NCI-H774 (cell line): ENCODE measurements at places on chromosomes 12 and 14.

- DNase-seq, result no peak
These were observed 125.8 kb downstream of the SLC38A4 start for GRCh38 chr12:46699986-46700385.

DNA sequence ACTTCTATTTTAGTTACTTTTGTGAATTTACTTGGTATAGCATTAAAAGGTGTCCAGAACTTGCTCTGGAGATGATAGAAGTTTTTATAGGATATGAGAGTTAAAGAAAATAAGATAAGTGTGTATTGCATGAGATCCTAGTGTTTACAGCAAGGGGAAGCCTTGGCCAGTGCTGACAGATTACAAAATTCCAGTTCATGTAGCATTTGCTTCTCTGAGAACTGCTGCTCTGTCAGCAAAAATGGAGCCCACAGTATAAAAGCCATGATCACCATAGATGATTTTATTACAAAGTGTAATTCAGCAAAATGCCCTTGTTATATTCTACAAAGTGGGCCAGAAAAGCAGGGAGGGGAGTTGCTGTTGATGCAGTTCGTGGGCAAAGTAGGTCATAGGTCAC, 40.0 kb upstream of the ATF1 start:
- no peak for DNase-seq

DNA sequence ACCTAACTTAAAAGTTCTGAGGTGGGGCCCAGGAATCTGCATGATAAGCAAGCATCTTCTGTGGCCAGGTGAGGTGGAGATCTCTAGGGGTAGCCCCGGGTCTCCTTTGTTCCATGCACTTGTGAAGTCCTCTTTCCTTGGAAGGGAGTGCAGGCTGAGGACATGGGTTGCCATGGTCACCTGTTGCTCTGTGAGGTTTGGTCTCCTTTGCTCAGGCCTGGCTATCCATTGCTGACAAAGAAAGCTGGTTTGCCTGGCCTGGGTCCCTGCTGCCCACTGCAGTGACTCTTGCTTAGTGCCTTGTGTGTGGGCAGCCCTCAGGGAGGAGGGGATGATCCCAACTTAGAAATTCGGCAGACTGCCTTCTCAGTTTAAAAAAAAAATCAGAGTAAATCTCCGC, 11.1 kb downstream of the NRXN3 start:
- no peak for DNase-seq

GRCh38 chr14:22648506-22648905, 4.4 kb upstream of the OR6J1 start:
- no peak for DNase-seq

DNA sequence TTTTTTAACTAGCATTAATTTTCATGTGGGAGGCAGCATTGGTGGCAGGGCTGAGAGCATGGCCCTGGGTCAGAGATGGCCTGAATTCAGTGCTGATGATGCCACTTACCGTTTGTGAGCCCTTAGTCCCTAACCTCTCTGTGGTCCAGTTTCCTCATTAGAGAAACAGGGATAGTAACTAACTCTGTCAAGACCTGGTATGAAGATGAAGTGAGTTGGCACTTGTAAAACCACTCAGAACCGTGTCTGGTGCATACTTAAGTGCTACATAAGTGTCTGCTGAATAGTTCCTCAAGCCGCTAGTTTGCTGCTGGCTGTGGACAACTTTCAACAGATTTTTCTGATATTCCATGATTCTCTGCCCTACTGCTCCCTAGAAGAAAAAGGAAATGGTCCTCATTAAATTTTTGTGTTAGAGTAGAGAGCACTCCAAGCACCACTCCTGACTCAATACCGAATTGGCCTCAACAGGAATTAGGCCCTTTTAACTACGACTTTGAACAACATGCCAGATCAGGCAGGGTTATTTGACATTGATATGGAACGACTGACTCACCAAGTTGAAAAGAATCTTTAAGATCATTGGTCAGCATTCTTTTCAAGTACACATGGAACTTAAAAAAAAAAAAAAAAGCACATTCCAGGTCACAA, 250.2 kb downstream of the ANO2 start:
- DNase-seq, result no peak

DNA sequence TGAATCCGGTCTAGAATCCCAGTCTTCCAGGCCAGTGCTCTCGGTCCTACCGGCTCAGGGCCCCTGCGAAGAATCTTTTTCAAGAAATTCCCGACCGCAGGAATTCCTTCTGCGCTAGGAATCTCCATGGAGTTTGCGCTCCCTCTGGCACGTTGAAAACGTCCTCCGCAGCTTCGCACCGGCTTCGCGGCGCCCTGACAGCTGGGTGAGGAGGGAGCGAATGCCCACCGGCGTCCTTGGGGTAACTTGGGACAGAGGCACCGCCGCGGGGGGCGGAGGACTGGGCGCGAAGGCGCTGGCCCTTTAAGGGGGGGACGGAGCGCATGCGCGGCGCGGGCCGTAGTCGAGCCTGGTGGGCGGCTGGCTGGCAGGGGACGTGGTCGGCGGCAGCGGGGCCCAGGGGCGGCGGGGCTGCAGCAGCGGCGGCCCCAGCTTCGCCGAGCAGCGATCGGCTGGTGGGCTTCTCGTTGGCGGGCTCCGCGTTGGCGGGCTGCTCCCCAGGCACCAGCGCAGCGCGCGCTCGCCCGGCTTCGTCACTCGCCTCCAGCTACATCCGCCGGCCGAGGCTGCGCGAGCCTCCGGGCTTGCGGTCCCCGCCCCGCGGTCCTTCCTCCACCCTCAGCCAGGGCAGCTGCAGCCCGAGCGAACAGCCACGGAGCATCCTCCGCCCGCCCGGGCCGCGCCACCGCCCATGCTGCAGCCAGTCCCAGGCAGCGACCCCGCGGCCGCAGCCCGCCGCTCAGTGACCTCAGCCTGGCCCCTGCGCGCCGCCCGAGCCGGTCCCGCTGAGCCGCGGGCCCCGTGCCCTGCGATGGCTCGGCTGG, at the start of gene VASH1:
Gene VASH1 (plus strand): TSS at position 333 of the 824 bp plus-strand sequence. CDS start 1,354 bp downstream, outside the sequence.
- peak; percentile 18 for DNase-seq

GRCh38 chr12:15256761-15257160, 35.5 kb upstream of the RERG start:
- DNase-seq, result peak; percentile 15

GRCh38 chr12:121826318-121827150, 22.7 kb downstream of the SETD1B start:
- no peak for DNase-seq

DNA sequence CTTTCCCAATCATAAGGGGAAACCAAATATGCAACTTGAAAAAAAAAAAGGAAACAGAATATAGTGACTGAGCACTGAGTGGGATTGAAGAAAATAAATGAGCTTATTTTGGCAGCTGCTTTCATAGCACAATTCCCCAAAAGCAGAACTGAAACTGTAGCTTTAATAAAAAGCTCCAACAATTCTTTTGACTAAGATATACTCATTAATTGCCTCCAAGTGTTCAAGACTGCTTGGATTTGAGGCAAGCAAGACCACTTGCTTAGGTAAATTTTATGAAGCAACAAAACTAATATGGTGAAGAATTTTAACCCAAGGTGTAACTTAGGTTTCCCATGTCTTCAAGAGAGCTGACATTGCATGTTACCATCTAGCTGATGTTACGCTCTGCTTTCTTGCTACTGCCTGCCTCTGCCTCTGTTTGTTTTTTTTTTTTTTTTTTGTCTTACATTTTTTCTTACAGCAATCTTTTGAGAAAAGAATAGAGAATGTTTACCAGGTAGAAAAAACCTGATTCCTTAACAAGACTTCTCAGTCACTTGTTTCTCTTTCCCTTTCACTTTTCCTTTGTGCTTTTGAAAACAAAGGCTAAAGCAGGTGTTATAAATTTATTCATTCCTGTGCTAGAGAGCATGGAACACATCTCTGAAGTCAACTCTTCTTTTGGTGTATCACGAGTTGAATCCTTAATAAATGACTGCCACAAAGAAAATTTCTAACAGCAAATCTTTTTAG, 134.4 kb downstream of the BCAT1 start:
- DNase-seq, result no peak

- peak; percentile 52 for DNase-seq
These were observed 7.7 kb downstream of the PPP1R3E start for GRCh38 chr14:23294734-23295561.

DNA sequence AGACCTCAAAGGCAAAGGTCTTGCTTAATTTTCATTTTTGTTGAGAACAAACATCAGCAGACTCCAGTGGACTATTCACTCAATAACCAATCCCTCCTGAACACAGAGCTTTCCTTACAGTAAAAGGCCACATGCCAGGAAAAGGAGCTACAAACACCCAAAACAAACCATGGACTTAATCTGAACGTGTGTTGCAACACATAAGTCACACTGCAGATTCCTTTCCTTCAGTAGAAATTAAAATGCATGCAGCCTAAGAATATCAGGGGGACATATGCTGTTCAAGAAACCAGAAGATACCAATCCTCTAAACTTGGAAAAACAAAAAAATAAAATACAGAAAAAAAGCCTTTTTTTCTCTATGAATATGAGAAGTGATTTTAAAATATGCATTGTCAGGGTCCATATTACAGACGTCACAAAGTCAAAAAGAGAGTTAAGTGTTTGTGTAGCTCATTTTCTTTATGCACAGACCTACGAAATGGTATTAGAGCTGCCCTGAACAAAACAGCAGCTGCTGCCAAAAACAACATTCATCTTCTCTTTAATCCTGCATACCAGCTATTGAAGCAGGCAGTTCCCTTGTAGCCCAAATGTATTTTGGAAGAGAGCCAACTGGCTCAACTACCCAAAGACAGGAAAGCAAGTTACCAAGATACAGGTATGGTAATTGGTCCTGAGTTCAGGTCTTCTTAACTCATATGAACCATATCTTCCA, 26.2 kb downstream of the KITLG start:
- peak; percentile 94 for DNase-seq

GRCh38 chr14:93299416-93299815, 33.4 kb downstream of the BTBD7 start:
- no peak for DNase-seq

DNA sequence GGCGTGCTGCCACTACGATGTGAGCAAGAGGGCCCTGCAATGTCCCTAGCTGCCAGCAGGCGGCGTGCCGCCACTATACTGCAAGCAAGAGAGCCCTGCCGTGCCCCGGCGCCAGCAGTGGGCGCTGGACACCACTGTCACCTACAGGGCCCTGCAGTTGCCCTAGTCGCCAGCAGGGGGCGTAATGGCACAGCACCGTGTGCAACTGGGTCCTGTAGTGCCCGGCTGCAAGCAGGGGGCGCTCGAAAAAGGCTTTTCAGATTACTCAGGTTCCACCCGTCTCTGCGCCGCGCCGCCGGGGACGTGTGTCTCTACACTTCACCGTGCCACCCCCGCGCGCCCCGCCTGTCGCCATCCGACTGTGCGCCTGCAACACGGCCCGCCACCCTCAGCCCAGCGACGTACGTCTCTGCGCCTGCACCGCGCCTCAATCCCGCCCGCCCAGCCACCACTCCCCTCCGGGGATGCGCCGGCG, 1356.9 kb downstream of the TMEM121 start:
- no peak for DNase-seq

- DNase-seq, result no peak
These were observed 124.2 kb upstream of the ATF1 start for GRCh38 chr12:50639721-50640120.

DNA sequence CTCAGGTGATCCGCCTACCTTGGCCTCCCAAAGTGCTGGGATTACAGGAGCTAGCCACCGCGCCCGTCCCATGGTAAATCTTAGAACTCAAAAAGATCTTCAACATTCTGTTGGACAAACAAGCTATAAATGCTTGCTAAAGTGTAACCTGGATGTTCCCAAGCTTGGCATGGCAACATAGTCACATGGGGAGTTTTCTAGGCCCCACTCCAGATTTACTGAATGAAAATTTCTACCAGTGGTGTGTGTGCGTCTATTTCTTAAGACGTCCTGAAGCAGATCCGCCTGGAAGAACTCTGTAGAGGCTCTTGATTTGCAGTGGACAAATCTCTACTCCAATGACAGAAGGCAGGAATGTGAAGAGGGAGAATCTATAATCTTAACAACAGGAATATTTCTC, 59.9 kb downstream of the ZFYVE21 start:
- DNase-seq, result no peak

- DNase-seq, result no peak
These were observed 664.7 kb upstream of the FBXO33 start for GRCh38 chr14:40096968-40097367.

- no peak for DNase-seq
These were observed 2.2 kb downstream of the ORAI1 start for GRCh38 chr12:121628536-121628935.

GRCh38 chr12:132946246-132946820, 9.8 kb downstream of the ZNF605 start:
- no peak for DNase-seq

DNA sequence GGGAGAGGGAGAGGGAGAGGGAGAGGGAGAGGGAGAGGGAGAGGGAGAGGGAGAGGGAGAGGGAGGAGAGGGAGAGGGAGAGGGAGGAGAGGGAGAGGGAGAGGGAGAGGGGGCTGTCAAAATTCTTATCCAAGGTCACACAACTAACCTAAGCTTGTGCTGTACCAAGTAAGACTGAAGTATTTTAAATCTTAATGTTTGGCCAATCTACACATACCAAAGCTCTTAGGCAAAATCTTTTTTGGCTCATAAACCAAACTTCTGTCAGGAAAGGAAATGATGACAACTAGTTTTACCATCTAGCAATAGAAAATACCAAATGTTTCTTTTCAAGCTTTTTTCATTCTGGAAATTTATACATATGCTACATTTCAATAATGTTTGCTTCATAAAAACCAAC, 33.8 kb downstream of the CCDC38 start:
- no peak for DNase-seq

- no peak for DNase-seq
These were observed 888 bp upstream of the EEA1 start for GRCh38 chr12:92929983-92930382.

- DNase-seq, result no peak
These were observed 48.9 kb downstream of the SERPINA10 start for GRCh38 chr14:94244182-94244581.

DNA sequence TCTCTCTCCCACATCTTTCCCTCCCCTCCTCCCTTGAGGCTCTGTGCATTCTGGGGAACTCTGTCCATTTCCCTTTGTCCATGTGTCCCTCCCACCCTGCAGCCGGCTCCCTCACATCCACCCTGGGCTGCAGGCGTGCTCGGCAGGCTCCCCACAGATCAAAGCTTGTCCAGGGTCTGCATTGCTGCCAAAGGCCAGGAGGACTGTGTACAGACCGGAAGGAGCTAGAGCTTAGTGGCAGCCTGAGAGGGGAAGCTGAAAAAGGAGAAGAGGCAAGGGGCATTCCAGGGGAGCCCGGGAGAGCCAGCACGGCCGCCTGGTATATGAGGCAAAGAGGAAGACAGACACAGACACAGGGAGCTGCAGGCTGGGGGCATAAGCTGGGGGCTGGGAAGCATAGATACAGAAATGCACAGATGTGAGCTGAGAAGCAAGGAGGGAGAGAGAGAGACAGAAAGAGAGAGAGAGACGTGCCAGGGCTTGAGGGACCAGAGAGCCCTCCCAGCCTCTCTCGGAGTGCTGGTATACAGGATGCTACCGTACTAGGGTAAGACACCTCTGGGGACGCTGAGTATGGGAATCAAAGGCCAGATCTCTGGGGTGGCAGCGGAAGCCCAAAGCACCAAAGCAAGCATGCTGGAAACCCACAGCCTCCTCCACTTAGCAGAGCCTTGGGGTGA, 3.3 kb downstream of the CD4 start:
- no peak for DNase-seq
